H54 (cell line): ENCODE measurements at places on chromosomes 6 and 20.
A peak's percentile ranks its signal among the peaks of the same experiment; 100 is the strongest.

DNA sequence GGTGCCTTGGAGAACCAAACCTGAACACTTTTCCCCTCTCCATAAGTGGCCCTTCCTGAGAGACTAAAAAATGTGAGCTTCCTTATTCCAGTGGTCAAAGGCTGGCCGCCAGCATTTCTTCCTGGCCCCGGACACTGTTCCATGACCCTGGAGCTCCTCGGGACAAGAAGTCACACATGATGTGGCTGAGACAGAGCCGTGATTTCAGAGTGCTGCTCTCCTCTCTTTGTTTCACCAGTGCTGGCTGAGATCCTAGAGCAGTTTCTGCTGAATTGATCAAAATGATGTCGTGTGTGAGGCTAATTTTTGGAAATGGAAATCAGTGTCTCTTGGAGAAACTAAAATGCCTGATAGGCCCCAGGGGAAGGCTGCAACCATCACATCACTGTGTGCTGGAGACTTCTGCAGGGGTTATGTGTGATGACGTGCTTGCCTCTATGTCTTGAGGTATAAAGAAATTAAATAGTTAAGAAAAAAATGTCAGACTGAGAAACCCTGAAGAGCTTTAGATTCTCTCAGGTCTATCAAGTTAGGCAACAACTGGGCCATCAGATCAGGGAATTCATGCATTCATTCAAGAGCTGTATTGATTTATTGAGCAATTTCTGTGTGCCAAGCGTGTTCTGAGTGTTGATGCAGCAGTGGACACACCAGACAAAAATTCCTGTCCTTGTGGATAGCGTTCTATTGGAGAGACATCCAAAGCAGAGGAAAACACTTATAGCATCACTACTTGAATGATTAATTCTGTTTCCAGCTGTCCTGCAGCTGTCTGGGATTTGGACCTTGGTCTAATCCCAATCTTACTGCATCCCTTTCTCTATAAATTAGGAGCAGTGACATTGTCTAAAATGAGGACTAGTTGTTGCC lies 72.7 kb upstream of the CCN6 start:
- no peak for DNase-seq

GRCh38 chr20:50192364-50193198 lies 2.0 kb downstream of the CEBPB start:
- DNase-seq = peak; percentile 76

GRCh38 chr6:56914798-56915658 lies 39.9 kb upstream of the BEND6 start:
- DNase-seq = no peak

DNA sequence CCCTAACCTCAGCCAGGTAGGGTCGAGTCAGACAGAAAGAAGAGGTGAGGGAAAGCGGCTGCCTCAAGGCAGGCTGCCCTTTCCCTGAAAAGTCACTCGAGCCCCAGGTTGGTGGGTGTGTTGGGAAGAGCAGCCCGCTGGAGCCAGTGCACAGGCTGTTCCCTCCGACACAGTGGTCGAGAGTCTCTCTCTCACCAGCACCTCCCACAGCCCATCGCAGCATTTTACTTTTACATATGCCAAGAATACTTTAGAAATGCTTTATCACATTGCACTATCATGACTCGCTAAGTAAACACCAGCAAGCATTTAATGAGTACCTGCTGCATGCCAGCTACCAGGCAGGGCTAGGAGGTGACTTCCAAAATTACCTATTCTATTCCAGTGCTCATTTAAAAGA lies 1.7 kb downstream of the PRPH2 start:
- DNase-seq = peak; percentile 26

DNA sequence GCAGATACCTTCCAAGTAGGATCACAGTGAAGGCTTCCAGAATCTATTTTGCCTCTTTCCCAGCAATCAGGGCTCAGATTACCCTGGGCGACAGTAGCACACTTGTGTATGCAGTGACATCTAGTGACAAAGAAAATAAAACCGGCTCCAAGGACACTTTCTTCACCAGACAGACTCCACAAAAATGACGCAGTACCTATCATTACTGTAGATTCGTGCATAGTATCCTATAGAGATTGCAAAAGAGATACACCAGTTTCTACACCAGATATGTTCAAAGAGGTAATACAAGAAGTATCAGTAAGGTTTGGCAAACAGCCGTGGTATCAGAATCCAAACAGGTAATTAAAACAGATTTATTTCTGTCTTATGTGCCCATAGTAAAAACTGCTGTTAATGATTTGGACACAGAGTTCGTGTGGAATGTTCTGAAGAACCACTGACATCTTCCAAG lies 600.4 kb upstream of the JAG1 start:
- no peak for DNase-seq

DNA sequence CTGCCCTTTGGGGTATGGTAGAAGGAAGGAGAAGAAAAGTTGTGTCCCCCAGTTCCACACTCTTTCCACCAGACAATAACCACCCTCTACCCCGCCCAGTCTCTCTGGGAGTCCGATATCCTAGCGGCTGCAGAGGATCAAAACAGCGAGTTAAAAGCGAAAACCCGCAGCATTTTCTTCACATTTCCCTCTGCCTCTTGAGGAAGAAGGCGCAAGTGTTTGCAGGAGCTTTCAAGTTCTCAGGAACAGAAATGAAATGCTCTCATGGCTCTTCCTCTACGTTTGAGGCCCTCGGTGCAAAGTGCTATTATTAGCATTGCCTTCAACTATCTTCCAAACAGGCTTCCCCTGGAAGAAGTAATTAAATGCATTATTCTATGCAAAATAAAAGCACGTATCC lies 52.2 kb upstream of the CCDC167 start:
- DNase-seq = no peak

- DNase-seq = no peak
These were observed 52.6 kb downstream of the SPTLC3 start for GRCh38 chr20:13061381-13061780.

DNA sequence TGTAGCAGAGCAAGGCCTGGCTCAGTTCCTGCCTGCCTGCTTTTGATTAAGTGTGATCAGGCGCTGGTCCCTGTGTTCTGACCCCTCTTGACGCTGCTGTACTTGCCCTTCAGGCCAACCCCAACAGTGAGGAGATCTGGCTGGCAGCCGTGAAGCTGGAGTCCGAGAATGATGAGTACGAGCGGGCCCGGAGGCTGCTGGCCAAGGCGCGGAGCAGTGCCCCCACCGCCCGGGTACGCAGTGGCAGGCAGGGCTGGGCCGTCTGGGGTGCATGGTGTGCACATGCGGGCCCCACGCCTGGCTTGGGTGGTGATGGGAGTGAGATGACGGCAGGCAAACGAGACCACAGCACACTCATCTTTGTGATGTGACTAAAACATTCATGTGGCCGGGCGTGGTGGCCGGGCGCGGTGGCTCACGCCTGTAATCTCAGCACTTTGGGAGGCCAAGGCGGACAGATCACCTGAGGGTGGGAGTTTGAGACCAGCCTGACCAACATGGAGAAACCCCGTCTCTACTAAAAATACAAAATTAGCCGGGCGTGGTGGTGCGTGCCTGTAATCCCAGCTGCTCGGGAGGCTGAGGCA lies 10.1 kb upstream of the C20orf204 start:
- DNase-seq = no peak

GRCh38 chr6:156808287-156808686 lies 31.1 kb downstream of the ARID1B start:
- DNase-seq = no peak

GRCh38 chr6:115945812-115946211 lies 114.9 kb downstream of the FRK start:
- DNase-seq = no peak

GRCh38 chr20:2751347-2751877 lies 49.0 kb downstream of the CPXM1 start:
- DNase-seq = no peak

DNA sequence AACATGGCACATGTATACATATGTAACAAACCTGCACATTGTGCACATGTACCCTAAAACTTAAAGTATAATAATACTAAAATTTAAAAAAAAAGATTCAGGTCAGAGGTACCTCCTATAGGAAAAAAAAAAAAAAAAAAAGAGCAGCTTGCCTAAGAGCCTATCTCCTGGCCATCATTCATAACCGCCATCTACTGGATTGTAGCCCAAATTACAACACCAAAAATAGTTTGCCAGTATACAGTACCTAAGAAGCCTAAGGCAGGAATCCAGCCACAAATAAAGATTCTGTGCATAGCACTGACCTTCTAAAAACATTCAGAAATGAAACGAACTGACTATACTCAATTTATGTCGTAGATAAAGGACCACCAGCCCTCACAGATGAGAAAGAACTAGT lies 438.4 kb upstream of the ADGRB3 start:
- DNase-seq = no peak

- peak; percentile 6 for DNase-seq
These were observed 44.3 kb downstream of the TPD52L1 start for GRCh38 chr6:125197795-125198269.

DNA sequence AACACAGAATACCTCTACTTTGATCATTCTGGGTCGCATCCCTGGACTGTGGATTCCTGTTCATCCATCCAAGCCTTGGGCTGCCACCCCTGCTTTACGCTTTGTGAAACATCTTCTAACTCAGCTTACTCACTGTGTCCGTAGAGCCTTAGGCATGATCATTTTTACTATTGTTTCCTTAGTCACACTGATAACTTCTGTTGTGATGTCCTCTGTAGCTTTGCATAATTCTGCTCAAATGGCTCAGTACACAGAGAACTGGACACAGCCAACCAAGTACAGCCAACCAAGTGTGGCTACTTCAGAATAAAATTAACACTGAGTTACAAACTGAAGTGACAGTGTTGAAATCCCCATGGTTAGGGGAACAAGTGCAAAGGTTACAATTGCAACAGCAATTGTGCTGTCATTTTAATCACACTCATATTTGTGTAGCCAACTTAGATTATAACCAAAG lies 8.6 kb upstream of the FKBP1A start:
- DNase-seq = no peak

DNA sequence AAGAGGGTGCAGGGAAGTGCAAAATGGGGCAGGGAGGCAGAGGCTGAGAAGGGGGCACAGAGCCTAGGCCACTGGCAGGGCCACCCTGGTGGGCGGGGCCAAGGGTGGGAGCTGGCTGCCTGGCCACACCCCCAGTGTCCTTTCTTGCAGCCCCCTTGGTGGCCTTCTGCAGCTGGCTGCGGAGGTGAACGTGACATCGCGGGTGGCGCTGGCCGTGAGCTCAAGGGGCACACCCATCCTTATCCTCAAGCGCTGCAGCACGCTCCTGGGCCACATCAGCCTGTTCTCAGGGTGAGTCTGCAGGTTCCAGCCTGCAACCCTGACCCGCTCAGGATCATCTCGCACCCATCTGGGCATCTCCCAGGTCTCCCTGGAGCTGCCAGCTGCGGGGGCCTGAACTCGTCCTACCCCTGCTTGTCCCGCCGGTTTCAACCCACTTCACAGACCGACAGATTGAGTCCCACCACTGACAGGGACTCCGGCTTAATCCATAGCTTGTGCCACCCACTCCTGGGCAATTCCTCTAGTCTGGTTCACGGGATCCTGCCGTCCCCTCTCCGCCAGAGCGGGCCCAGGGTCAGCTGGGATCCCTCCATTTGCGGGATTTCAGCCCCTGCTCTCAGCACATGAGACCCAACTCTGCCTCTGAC lies 6.2 kb downstream of the BPIFB3 start:
- DNase-seq = no peak

- DNase-seq = no peak
These were observed 816 bp downstream of the NPEPL1 start for GRCh38 chr20:58693226-58694006.

DNA sequence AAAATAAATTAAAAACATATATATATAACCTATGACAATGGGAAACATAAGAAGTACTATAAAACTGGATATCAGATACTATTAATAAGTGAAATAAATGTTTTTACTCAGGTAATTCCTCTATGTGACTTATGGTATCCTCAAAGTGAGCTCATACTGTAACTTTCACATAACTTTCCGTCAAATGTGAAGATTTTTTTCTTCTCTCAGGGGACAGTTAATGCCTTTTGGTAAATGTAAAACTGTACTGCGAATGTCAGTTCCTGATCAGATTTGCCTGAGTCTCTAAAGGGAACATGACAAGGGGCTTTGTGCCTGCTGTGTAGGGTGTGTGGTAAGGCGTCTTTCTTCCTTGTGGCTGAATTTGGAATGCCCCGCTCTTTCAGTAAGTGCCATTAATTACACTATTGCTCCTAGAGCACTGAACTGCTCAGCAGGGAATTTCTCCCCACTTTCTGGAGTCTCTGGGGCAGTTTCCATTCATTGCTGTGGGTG lies 271.8 kb downstream of the PRL start:
- no peak for DNase-seq

DNA sequence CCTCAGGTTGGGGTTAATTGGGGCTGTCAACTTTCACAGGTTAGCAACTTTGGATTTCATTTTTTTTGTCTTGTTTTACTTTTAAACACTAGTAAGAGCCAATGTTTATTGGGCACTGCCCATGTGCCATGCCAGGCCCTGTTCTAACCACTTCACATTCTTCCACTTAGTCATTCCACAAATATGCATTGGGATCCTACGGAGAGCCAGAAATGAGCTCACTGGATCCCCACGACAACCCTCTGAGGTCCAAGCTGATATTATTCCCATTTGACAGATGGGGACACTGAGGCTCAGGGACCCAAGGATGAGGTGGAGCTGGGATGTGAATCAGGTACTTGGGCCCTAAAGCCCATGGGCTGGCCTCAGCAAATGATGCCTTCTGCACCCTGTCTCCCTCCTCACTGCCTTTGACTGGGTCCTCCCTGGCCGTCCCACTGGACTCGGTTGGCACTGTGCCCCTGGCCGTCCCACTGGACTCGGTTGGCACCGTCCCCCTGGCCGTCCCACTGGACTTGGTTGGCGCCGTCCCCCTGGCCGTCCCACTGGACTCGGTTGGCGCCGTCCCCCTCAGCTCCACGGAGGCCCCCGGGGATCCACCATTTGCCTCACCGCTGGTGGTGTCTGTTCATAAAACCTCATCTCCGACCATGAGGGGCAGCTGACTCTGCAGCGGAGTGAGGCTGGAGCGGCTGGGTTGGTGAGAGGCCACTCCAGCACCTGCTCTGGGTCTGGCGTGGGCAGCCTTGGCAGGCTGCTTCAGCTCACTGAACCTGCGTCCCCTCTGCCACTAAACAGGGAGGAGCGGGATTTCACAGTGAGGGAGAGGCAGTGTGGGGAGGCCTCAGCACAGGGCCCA lies 4.8 kb upstream of the PMEPA1 start:
- peak; percentile 96 for DNase-seq

- DNase-seq = no peak
These were observed 177.7 kb downstream of the DLL1 start for GRCh38 chr6:170113141-170113540.

DNA sequence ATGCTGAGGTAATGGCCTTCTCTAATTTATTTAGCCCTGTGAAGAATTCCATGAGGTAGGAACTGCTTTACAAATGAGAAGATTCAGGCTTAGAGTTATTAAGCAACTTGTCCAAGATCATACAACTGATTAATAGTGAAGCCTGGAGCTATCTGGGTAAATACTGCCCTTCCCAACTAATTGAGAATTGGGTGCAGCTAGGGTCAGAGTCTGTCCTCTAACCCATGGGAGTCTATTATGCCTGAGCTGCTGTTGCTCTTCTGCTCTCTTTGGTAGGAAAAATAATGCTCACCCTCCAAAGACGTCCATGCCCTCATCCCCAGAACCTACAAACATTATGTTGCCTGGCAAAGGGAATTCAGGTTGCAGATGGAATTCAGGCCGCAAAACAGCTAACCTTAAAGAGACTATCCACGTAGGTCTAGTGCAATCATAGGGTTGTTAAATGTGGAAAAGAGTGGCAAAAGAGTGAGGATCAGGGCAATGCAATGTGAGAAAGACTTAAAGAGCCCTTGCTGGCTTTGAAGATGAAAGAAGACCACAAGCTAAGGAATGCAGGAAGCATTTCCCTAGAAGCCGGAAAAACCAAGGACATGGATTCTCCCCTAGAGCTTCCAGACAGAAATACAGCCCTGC lies 90.1 kb downstream of the SPTLC3 start:
- no peak for DNase-seq
